Brain pericyte (primary cell): ENCODE measurements at places on chromosomes 13 and 19.
A peak's percentile ranks its signal among the peaks of the same experiment; 100 is the strongest.

- DNase-seq = no peak
These were observed 66.7 kb downstream of the FRY start for GRCh38 chr13:32098272-32098671.

DNA sequence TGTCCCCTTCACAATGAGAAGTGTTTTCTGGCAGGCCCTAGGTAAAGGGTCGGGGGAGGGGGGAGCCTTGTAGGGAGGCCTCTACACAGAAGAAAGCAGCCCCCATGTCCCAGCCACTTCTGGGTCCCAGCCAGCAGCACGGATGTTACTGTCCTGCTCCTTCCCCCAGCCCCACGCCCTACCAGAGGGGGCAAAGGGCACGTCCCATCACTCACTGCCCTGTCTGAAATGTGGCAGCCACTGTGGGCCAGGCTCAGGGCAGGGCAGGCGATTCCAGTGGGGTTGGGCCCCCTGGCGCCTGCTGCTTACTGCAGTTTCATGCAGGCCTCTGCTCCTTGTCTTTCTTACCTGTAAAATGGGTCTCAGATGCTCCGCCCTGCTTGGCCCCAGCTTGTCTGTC lies 6.1 kb upstream of the SLC25A42 start:
- no peak for DNase-seq

GRCh38 chr19:18073197-18073596 lies 13.5 kb downstream of the IL12RB1 start:
- no peak for DNase-seq

DNA sequence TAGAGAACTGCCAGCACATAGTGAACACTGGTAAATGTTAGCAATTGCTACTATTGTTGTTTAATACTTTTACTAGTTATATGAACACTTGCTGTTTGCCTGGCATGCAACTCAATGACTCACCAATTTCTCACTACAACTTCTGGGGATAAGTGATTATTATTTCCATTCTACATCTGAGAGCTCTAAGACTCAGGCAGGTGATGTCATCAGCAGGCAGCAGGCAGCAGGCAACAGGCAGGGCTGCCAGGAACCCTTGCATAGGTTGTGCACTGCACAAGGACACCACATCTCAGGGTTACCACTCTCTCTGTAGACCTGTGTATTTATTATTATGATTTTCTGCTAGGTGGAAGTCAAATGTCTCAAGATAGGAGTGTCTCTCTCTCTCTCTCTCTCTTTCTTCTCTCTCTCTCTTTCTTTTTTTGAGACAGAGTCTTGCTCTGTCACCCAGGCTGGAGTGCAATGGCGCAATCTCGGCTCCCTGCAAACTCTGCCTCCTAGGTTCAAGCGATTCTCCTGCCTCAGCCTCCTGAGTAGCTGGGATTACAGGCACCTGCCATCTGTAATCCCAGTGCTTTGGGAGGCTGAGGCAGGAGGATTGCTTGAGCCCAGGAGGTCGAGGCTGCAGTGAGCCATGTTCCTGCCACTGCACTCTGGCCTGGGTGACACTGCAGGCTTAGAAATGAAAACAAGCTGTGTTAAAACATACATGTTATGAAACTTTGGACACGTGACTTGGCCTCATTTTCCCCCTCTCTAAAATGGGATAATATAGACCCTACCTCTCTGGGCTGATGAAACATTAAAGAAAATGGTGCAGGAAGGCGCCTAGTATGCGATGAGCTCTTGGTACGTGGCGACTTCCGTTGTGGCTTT lies 22.7 kb downstream of the HPN start:
- no peak for DNase-seq

DNA sequence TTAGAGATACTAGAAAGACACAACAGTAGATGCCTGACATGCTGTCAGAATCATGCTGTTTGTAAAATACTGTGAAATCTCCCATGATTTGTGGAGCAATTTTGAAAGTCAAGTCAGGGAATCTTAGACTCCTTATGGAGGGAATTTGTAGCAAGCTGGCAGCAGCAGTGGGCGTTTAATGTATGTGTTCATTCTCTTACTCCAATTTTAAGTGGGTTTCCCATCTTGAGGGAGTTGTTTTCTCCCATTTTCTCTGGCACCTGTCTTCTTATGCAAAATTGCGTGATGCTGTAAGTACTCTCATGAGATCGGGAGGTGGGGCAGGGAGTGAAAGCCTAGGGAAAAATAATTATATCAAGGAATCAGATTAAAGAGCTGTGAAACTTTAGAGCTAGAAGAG lies 16.0 kb upstream of the GTF2F2 start:
- no peak for DNase-seq

GRCh38 chr13:30877335-30877734 lies 28.7 kb upstream of the MEDAG start:
- no peak for DNase-seq

- DNase-seq = no peak
These were observed 3.8 kb downstream of the RAB20 start for GRCh38 chr13:110557610-110558305.

DNA sequence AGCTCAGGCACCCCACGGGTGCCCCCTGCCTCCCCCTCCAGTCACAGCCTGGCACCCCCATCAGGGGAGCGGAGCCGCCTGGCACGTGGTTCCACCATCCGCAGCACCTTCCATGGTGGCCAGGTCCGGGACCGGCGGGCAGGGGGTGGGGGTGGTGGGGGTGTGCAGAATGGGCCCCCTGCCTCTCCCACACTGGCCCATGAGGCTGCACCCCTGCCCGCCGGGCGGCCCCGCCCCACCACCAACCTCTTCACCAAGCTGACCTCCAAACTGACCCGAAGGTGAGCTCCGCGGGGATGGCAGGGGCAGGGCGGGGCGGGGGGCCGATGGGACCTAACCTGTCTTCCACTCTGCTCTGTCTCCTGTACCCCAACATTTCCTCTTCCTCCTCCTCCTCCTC lies 25.0 kb downstream of the CKM start:
- DNase-seq = no peak

- DNase-seq = no peak
These were observed 536 bp upstream of the AKAP8 start for GRCh38 chr19:15379999-15380647.

GRCh38 chr13:39777527-39778061 lies 122.1 kb downstream of the COG6 start:
- DNase-seq = peak; percentile 29

DNA sequence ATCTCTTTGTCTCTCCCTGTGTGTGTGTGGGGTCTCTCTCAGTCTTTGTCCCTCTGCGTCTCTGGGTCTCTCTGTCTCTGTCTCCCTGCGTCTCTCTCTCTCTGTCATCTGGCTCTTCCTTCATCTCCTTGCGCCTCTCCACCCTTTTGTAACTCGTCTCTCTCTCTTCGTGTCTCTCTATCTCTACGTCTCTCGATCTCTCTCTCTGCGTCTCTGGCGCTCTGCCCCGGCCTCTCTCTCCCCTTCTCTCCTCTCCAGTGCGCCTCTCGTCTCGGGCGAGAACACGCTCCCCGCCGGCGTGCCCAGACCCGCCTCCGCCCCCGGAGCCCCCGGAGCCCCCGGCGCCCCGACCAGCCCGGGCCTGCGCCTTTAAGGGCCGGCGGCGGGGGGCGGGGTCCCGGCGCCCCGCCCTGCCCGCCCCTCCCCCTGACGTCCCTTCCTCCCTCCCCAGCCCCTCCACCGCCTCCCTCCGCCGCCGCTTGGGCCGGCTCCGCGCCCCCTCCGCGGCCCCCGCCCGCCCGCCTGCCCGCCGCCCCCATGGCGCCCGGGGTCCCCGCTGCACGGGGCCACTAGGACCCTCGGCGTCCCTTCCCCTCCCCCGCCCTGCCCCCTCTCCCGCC lies at the start of gene MARK4:
Gene MARK4, plus strand, starts transcription at position 440 of the 620 bp plus-strand sequence. CDS start 318 bp downstream, outside the sequence.
- no peak for DNase-seq

- no peak for DNase-seq
These were observed 218.1 kb upstream of the OBI1 start for GRCh38 chr13:78876915-78877549.

GRCh38 chr13:99654076-99654475 lies 152.8 kb downstream of the TM9SF2 start:
- no peak for DNase-seq

GRCh38 chr13:101492251-101492910 lies 39.9 kb downstream of the ITGBL1 start:
- DNase-seq = no peak

GRCh38 chr19:33293255-33294057 lies 8.9 kb downstream of the CEBPA start:
- no peak for DNase-seq

DNA sequence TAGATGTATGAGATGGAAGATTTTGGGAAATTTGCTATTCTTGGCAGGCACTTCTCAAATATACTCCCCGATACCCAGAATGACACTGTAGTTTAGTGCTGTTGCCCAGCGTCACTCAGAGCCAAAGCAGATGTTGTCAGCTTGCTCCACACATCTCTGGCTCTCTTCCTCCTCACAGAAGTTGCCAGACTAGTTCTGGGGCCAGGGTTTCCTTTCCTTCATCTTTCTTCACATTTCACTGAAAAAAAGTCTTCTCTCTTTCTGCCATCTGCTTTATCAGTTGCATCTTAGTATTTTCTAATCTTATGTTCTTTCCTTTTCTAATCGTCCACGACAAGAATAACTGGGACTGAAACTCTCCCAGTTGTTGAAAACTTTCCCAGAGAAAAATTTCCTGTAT lies 251.4 kb downstream of the RGCC start:
- DNase-seq = no peak

GRCh38 chr19:22606212-22606553 lies 27.9 kb upstream of the ZNF492 start:
- DNase-seq = no peak

- DNase-seq = no peak
These were observed 27.1 kb downstream of the LNX2 start for GRCh38 chr13:27593267-27593666.

GRCh38 chr13:42652642-42653415 lies 78.9 kb downstream of the TNFSF11 start:
- DNase-seq = no peak

DNA sequence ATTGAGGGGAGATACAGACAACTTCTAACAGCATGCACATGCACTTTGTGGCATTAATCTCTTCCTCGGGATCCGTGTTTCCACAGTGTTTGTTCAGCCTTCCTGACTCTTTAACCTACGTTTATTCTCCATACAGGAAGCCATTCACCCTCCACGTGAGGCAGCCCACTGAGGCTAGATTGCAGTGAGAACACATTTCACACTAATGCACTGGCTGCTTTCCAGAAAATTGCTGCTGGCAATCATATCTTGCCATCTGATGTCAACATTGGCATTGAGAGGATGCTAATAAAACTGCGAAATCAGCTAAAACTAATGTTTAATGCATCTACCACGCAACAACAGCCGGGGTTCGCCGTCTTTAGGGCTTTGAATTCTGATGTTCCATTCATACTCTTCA lies 30.0 kb downstream of the DCLK1 start:
- no peak for DNase-seq

GRCh38 chr13:48142436-48142835 lies 47.5 kb upstream of the MED4 start:
- no peak for DNase-seq

- DNase-seq = no peak
These were observed 9.5 kb downstream of the MAN2B1 start for GRCh38 chr19:12656899-12657571.

GRCh38 chr13:57627663-57628062 lies 3.9 kb upstream of the PCDH17 start:
- DNase-seq = no peak

DNA sequence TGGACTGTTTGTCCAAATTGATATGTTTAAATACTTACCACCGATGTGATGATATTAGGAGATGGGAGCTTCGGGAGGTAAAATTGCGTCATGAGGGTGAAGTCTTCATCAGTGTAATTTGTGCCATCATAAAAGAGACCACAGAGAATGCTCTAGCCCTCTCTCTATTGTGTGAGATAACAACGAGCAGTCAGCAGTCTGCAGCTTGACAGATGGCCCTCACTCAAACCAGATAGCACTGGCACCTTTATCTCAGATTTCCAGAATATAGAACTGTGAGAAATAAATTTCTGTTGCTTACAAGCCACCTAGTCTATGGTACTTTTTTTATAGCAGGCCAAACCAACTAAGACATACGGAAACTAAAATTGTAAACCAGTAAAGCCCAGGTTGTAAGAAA lies 1718.9 kb upstream of the MIR17HG start:
- no peak for DNase-seq

- no peak for DNase-seq
These were observed 90.8 kb upstream of the SLC10A2 start for GRCh38 chr13:103157016-103157415.

GRCh38 chr19:56712611-56713276 lies 41.2 kb upstream of the ZNF835 start:
- DNase-seq = no peak

DNA sequence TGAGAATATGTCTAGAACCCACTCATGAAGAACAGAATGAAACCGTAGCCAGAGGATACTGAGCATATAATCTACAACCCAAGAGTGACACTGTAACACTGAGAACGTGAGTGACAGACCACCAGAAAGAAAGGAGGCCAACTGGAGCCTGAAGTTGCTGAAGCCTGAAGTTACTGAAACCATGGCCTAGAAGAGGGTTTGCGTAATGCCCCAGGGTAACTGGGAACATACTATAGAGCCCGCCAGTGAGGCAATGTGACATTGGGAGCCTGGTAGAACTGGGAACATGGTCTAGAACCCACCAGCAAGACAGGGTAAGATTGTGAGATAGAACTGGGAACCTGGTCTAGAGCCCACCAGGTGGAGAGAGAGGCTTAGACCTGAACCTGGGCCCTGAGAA lies 15.5 kb upstream of the TNFSF14 start:
- DNase-seq = no peak

- DNase-seq = no peak
These were observed 21.4 kb upstream of the MICU2 start for GRCh38 chr13:21625366-21625765.

DNA sequence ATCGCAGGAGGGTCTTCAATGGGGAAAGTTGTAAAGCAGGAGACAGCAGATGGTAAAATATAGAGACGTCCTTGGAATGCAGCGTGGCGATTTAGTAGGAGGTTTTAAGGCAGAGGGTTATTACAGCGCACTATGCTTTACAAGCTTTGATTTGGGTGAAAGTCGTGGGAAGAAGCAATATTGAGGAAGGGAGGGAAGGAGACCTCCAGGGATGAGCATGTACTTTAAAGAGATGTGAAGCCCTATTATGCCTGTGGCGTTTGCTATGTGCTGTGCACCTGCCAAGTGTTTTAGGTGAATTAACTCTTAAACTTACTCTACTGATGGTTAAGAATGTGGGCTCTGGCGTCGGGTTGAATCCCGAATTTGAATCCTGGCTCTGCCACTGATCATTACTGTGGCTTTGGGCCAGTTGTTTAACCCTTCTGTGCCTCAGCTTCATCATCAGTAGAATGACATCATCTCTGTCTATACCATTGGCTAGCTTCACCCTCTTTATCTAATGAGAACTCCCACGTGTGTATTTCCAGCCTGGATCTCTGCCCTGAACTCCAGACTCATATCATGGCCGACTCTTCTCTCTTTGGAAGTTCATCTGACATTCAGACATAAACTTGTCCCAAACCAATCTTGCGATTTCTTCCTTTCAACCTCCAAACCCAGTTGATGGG lies 583 bp downstream of the CCDC61 start:
- DNase-seq = no peak

DNA sequence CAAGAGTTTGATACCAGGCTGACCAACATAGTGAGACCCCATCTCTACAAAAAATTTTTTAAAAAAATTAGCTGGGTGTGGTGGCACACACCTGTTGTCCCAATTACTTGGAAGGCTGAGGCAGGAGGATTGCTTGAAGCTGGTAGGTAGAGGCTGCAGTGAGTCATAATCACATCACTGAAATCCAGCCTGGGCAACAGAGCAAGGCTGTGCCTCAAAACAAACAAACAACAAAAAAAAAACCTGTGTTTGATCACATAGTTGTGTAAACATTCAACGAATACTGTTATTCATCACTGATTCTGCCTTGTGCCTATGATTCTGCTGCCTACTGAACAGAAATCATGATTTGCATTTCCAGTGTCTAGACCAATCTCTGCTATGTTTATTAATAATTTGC lies 134.0 kb downstream of the TBC1D4 start:
- DNase-seq = no peak

GRCh38 chr13:110283736-110284517 lies 23.0 kb downstream of the COL4A1 start:
- DNase-seq = no peak
